ENCODE measurements at places on chromosomes 1 and 21.

DNA sequence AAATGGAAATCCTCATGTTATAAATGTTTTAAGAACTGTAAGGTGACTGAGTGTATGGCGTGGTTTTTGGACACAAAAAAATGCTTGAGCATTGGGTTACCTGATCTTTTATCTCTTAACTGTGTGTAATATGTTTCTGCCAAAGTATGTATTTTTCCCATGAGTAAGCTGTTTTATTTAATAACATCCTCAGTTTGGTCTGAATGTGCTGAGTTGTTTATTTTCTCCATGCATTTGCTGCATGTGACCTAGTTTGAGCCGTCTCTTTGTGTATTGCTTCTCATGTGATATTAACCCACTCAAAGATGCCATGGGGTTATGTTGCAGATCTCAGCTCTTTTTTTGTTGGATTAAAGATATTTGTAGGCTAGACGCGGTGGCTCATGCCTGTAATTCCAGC, 6.1 kb upstream of the LYPLA2 start:
- DNase-seq, result no peak

DNA sequence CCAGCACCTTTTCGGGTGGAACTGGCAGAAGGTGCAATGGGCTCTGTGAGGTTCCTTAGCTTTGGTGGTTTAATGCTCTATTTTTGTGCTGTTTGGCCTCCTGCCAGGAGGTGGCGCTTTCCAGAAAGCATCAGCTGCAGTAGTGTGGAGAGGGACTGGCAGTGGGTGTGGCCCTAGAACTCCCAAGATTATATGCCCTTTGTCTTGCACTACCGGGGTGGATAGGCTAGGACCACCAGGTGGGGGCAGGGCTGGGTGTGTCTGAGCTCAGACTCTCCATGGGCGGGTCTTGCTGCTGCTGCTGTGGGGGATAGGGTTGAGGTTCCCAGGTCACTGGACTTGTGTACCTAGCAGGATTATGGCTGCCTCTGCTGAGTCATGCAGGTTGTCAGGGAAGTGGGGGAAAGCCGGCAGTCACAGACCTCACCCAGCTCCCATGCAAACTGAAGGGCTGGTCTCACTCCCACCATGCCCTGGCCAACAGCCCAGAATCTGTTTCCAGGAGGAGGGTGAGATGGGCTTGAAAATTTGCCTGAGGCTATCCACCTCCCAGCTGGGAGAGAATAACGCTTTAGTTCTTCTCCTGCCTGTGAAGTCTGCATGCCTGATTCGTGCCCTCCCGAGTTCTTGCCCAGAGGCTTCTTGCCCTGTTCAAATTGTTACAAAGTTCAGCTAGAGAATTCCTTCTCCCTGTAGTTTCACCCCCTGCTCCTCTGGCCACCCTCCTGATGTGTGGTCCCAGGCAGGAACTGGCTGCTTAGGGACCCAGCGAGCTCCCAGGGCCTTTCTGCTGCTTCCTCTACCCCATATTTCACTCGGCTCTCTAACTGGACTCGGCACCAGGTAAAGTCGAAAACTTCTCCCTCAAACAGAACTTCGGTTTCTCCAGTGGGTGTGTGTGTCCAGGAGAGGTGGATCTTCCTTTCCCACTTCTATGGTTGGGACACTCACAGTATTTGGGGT, 76.5 kb upstream of the BTG3 start:
- peak; percentile 69 for DNase-seq

DNA sequence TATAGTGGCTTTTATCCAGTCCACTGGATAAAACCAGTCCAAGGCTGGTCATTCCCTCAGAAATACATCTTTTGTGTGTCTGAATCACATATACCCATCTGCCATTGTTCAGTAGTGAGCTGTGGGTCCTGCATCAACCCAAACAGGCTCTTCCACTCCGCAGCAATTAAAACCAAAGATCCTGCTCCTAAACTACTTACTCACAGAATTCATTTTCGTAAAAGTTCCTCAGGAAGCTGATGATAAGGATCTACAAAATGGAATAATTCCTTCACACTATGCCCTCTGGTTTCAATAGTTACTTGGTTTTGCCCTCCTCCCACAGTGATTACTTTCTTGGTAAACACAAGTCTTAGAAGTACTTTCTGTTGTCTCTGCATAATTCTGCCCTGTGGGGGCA, 5.1 kb upstream of the MFSD2A start:
- no peak for DNase-seq

GRCh38 chr1:175480343-175480822, 263.0 kb downstream of the TNR start:
- no peak for DNase-seq

DNA sequence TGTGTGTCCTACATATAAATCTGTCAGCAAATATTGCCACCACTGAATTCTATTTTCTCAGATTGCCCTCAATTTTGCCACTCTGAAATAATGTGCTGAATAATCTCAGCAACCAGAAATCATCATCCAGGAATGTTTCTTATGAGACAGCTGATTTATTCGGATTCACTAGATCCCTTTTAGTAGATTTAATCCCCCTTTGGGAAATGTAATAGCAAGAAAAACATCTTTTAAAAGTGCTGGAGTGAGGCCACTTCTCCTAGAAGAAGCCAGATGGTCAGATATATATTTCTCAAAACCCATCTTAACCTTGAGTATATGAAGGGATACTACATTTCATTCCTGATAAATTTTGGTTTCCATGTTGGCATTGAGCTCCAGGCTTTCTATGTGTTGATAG, 327.7 kb downstream of the SMYD3 start:
- no peak for DNase-seq

- peak; percentile 83 for DNase-seq
Measured at GRCh38 chr1:238951809-238952208, 434.6 kb upstream of the CHRM3 start.

GRCh38 chr1:27307874-27308598, 13.9 kb upstream of the TMEM222 start:
- no peak for DNase-seq

GRCh38 chr1:95388031-95388430, 154.0 kb downstream of the RWDD3 start:
- DNase-seq, result no peak

GRCh38 chr1:188386666-188387065, 1557.9 kb downstream of the PLA2G4A start:
- DNase-seq, result no peak

DNA sequence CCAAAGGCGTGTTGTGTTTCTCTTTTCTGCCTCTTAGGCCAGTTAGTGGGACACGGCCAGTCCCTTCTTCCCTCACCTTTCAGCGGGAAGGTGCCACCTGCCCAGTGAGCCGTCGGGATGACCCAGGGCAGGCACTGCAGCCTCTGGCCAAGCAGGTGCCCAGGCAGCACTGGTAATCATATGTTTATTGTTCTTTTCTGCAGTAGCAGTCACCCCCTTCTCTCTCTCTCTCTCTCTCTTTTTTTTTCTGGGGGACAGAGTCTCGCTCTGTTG, 38.2 kb downstream of the CRYAA start:
- no peak for DNase-seq

DNA sequence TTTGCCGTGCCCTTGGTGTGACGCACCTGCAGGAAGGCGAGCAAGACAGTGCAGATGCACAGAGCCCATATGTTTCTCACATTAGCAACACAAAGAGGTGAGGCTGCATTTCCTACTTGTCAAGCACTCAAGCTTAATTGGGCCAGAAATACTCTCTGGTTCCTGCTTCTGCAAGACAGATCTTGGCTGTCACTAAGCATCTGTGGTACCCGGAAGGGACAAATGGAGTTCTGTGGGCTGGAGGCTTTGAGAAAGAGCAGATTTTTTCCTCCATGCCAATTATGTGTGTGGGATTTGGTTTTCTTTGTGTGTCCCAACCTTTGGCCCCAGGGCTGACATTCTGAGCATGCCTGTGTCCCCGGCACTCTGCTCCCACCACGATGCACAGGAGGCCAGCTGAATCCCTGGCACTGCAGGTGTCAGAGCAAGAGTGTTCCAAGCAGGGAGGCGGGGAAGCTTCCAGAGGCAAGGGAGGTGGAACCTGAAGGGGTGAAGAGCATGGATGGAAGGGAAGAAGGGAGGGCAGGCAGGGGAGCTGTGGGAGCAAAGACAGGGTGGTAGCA, 52.0 kb upstream of the STUM start:
- no peak for DNase-seq

GRCh38 chr21:41621513-41621912, 113.6 kb upstream of the TMPRSS2 start:
- DNase-seq, result no peak

GRCh38 chr1:1989789-1990188, 13.8 kb downstream of the CFAP74 start:
- no peak for DNase-seq

DNA sequence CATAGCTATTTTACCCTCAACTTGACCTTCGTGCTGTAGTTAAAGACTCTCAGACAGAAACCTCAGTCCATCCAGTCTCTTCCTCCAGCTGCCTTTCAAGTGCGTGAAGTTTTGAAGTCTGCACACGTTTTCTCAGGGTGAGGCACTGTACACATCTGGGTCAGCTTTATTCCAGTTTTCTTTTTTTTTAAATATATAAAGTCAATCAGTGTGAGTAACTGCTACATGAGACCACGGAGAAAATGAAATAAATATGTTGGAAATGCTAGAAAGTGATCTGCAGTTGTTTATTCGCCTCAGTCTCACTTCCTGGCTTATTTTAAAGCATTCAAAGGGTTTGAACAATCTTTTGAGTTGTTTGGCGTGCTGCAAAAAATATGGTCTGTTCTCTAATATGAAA, 135.7 kb downstream of the ROR1 start:
- DNase-seq, result no peak

- DNase-seq, result no peak
Measured at GRCh38 chr21:29938776-29939103, 1.1 kb downstream of the GRIK1 start.

- DNase-seq, result peak; percentile 89
Measured at GRCh38 chr1:220810179-220810653, 23.5 kb downstream of the MTARC1 start.

All from adipocyte (in vitro differentiated cells).